Astrocyte of the hippocampus (primary cell): ENCODE measurements at places on chromosomes 1 and 21.

GRCh38 chr1:147379889-147380288 is 137.4 kb downstream of the CHD1L start:
- no peak for DNase-seq

- no peak for DNase-seq
Observed at GRCh38 chr1:228837032-228837431, 101.8 kb downstream of the RHOU start.

- DNase-seq = no peak
Observed at GRCh38 chr1:41465741-41466140, 18.7 kb downstream of the EDN2 start.

- DNase-seq = no peak
Observed at GRCh38 chr1:18157968-18158367, 50.4 kb downstream of the IGSF21 start.

DNA sequence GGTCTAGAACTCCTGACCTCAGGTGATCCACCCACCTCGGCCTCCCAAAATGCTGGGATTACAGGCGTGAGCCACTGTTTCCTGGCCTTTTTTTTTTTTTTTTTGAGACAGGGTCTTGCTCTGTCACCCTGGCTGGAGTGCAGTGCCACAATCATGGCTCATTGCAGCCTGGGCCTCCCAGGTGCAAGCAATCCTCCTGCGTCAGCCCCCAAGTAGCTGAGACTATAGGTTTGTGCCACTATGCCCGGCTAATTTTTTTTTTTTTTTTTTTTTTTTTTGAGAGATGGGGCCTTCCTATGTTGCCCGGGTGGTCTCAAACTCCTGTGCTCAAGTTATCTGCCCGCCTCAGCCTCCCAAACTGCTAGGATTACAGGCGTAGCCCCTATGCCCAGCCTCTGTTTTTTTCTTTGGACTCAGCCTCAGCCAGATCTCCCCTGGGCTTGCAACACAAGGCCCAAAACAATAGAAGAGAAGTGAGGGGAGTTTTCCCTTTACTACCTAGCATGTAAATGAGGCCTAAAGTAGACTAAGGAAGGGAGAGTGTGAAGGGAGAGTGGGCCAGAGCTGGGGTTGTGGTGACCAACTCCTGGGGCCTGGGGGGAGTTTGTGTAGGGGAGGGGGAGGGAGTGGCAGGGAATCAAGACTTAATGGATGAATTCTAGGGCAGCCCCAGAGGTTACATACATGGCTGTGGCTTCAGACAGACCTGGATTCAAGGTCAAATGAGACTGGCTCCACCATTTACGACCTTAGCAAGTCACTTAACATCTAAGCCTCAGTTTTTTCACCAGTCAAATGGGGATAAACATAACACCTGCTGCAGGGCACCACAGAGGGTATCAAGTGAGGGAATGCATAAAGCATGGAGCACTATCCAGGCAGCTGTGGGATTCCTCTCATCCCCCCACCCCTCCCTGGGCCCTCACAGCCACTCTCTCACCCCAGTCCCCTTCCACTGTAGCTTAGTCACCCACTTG is 1.6 kb upstream of the CD52 start:
- DNase-seq = no peak

- DNase-seq = no peak
Observed at GRCh38 chr1:10710489-10710888, 86.0 kb downstream of the CASZ1 start.

DNA sequence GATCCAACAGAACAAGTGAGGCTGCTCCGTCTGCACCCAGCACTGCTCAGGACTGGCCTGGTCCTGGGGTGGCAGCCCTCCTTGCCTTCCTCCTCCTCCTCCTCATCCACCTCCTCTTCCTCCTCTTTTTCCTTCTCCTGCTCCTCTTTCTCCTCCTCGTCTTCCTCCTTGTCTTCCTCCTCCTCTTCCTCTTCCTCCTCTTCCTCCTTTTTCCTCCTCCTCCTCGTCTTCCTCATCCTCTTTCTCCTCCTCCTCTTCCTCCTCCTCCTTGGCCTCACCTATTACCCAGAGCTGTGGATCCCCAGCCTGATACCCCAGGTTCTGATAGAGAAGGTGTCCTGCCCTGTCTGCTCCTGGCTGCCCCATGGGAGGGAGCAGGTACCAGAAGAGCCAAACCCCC is 16.6 kb upstream of the MFN2 start:
- DNase-seq = no peak

DNA sequence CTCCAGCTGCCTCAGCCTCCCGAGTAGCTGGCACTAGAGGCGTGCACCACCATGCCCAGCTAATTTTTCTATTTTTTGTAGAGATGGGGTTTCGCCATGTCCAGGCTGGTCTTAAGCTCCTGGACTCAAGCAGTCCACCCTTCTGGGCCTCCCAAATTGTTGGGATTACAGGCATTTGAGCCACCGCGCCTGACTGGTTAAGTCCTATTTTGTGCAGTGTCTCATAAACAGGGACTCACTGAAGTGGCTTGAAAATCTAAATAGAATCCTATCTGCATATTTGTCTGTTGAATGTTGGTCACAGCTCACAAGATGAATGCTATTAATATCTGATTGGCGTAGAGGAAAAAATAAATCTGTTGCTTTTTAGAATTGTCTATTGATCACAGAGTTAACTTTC is 5.9 kb upstream of the CHAF1B start:
- no peak for DNase-seq

DNA sequence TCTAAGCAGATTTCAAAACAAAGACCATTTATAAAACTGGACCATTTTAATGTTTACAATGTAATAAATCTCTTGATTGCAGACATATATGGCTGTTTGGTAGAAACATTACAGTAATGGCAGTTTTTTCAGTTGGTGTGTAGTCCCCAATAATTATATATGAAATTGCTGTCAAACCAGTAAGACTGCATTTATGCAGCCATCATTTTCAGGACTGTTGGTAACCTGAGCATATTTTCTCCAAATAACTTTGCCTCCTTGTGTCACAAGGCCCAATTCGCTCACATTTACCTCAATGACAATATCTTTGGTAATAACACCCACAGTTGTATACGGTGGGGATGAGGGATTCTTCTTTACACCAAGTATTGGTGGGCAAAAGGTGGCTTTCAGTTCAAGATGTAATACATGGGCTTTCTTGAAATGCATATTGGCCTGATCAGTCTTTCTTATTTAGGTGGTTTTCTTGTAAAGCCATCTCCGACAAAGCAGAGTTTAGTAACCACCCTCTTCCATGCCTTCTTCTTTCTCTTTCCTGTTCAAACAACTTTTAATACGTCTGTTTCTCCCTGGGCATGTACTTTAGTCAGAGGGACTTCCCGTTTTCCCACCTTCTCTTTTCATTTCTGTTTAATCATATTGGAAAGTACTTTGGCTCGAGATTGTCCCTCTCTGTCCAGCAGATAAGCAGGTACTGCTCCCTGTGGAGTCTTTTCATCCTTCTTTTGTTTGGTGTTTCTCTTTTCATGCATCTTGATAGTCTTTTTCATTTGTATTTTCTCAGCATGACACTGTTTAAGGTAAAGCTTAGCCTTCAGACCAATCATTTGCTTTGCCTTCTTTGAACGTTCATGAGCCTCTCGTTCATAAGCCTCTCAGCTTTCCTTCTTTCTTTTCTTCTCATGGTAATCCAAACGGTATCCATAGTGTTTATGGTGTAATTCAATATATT is 30.4 kb downstream of the ATP2B4 start:
- no peak for DNase-seq

GRCh38 chr1:41901551-41901950 is 17.2 kb downstream of the HIVEP3 start:
- DNase-seq = no peak

- peak; percentile 32 for DNase-seq
Observed at GRCh38 chr1:183734543-183735036, 70.3 kb upstream of the RGL1 start.

- DNase-seq = no peak
Observed at GRCh38 chr1:69754521-69754920, 186.8 kb downstream of the LRRC7 start.

GRCh38 chr21:44801468-44802395 is at the start of gene UBE2G2:
TSS of gene UBE2G2 (minus strand) at chr21:44801820. CDS start at chr21:44801748, 72 bp downstream.
- peak; percentile 93 for DNase-seq

GRCh38 chr1:167175901-167176300 is 44.8 kb upstream of the POU2F1 start:
- DNase-seq = no peak

GRCh38 chr1:165365341-165365740 is 8.8 kb upstream of the LMX1A start:
- no peak for DNase-seq

GRCh38 chr1:171717062-171717718 is 24.7 kb downstream of the VAMP4 start:
- DNase-seq = peak; percentile 9

- DNase-seq = no peak
Observed at GRCh38 chr1:183285256-183285655, 99.2 kb downstream of the LAMC2 start.

- no peak for DNase-seq
Observed at GRCh38 chr1:219773775-219774174, 154.6 kb downstream of the SLC30A10 start.

DNA sequence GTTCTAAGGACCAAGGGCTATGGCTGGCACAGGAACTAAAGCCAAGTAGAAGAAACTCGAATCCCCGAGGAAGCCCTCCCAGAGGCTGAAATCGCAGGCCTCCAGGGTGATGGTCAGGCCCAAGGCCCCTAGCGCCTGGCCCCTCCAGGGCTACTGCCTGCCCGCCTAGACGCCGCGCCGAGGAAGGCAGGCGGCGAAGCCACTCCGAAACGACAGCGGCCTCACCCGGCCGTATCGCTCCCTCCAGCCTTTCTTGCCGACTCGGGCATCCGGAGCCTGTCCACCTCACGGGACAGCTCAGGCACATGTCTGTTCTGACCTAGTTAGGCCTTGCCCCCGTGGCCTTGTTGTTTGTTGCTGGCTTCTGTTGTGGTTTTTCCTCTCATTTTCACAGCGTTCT is 9.7 kb upstream of the LHX8 start:
- DNase-seq = no peak

DNA sequence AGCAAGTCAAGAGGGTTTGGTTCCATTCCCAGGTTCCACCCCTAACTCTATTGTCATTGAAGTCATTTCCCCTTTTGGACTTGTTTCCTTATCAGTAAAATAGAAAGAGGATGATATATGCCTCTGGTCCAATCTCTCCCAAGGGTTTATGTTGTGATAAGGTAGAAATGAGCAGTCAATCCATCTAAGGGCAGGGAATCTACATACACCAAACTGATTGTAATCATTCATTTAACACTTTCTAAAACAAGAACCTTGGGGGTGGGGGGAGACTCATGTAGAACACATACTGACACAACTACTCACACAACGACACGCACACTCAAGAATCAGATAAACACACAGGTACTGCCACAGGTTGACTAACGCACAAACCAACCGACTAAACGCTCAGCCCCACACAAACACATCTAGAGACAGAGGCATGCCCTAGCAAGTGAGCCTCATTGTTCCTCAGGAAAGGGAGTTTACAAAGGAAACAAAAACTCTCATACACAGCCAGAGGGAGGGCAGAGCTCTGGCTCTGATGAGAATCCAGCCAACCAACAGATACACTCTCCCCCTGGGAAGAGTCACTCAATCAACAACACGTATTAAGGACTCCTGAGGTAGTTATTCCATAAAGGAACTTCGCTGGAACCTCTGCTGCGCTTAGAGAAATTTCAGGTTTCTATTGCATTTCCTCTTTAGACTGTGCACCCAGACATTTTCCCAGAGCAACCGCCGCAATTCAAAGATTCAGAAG is 1.0 kb downstream of the F11R start:
- peak; percentile 41 for DNase-seq

DNA sequence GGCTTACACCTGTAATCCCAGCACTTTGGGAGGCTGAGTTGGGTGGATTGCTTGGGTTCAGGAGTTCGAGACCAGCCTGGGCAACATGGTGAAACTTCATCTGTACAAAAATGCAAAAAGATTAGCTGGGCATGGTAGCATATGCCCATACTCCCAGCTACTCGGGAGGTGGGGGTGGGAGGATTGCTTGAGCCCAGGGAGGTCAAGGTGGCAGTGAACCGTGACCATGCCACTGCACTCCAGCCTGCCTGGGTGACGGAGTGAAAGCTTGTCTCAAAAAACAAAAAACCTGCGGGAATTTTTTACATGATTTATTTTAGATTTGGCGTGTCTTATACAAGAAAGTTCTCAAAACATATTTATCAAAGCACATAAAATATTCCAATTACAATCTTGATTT is 27.8 kb upstream of the MTR start:
- no peak for DNase-seq

GRCh38 chr1:109091078-109091838 is 694 bp downstream of the TMEM167B start:
- peak; percentile 70 for DNase-seq

- DNase-seq = peak; percentile 87
Observed at GRCh38 chr1:45018599-45019230, 6.7 kb downstream of the UROD start.

GRCh38 chr1:221815660-221816059 is 73.8 kb upstream of the DUSP10 start:
- no peak for DNase-seq

DNA sequence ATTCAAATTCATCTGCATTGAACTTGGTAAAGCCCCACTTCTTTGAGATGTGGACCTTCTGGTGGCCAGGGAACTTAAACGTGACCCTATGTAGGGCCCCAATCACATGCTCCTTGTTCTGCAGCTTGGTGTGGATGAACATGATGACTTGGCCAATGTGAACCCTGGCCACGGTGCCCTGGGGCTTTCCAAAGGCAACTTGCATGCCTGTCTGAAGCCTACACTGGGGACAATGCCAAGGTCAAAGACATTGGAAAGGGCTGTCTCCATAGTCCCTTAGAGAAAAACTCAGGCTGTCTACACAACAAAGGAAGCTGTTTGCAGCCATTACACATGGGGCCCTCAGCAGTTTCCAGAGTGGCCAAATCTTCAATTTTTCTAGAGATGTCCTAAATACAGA is 8.9 kb upstream of the VPS13D start:
- no peak for DNase-seq

DNA sequence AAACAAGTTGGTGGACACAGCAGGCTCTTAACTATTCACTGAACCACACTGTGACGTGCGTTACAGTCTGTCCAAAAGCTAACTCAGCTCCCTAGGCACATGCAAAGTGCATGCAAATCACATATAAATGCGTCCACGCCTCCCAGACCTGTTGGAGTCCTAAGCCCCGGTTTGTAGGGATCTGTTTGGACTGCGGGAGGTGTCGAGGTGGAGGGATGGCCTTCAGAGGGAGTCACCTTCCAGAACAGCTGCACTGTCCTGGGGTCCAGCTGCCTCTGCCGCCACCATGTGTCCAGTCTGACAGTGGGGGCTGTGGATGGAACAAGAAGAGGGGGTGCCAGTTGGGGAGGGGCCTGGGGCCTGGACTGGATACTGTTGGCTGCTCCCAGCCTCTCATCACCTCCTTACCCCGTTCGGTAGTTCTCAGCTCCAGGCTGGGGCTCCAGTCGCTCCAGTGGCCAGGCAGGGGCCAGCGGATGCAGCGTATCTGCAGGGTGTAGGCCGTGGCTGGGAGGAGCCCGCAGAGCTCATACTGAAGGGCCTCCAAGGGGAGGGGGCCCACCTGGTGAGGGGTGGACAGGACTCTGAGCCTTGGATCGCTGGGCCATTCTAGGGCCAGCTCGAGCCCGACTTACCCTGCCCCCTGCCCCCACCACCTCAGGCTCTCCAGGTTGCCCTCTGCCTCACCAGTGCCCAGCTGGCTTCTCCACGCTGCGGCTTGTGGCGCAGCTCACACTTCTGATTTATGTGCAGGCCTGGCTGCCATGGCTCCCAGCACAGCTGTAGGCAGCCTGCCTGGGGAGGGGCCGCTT is 7.9 kb upstream of the MRPS15 start:
- DNase-seq = no peak

GRCh38 chr1:182406012-182406411 is 5.5 kb upstream of the TEDDM1 start:
- no peak for DNase-seq

GRCh38 chr1:28449904-28450303 is 55.9 kb upstream of the RCC1 start:
- peak; percentile 61 for DNase-seq

- no peak for DNase-seq
Observed at GRCh38 chr1:219427403-219427802, 185.5 kb downstream of the ZC3H11B start.
